ENCODE measurements at places on chromosomes 6 and 20.

DNA sequence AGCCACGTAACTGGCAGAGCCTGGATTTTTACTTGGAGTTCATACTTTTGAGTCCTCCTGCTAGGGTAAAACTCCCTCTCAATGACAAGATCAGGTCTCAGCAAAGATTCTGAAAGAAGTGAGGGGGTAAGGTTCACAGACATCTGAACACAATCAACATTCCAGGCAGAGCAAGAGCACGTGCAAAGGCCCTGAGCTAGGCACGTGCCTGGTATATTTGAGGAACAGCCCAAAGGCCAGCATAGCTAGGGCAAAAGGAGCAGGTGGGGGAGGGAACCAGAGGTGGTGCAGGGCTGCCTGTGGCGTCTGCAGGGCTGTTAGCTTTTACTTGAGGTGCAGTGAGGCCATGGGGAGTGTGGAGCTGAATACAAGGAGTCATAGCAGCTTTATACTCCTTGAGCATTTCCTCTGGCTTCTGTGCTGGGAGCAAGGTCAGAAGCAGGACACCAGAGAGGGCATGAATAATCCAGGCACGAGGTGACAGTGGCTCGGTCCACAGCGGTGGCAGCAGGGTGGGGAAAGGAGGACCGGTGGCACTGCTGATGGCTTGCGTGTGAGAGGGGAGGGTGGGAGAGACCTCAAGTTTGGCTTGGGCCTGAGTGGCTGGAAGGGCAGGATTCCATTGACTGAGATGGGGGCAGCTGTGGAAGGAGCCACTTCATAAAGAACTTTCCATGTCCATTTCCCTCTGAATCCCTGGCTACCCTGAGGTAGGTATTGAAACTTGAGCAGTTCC lies 57.0 kb downstream of the DLGAP4 start:
- no peak for DNase-seq

GRCh38 chr6:116355796-116356195 lies 15.0 kb upstream of the DSE start:
- DNase-seq: no peak

DNA sequence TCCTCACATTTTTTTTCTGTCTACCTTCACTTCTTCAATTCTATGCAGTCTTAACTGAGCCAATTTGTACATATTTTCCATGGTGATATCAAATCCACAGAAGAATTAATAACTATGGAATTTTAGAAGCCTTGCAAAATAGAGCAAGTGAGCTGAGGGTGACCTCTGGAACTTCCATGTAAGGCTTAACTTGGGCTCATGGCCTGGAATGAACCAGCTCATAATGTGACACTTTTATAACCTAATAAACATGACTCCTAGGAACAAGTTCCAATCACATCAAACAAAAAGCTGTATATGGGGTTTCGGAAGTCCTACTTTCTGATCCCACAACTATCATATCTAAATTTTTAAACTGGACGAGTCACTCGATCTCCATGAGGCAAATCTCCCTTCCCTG lies 232.4 kb downstream of the FOXA2 start:
- DNase-seq: no peak

GRCh38 chr20:32278199-32278643 lies 770 bp downstream of the KIF3B start:
- DNase-seq: peak; percentile 38

DNA sequence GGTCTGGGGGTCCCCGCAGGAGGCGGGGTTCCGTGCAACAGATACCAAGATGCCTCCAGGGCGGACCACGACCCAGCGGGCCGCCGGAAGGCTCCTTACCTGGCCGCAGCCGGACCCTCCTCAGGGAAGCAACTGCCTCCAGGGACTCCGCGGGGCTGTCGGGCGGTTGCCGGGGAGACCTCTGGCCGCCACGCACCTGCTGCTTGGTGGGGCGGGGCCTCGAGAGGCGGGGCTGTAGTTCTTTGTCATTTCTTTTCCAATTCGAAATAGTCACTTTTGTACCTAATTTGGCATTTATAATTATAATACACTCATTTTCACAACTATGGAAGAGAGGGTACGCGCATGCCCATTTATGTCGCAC lies 647 bp downstream of the AK9 start:
- peak; percentile 34 for DNase-seq
